ENCODE measurements at places on chromosomes 12 and 14.
A peak's percentile ranks its signal among the peaks of the same experiment; 100 is the strongest.

- no peak for DNase-seq
Measured at GRCh38 chr14:21882226-21882625, 208.6 kb upstream of the OR4E1 start.

GRCh38 chr14:80663541-80663940, 278.0 kb downstream of the CEP128 start:
- DNase-seq: no peak

DNA sequence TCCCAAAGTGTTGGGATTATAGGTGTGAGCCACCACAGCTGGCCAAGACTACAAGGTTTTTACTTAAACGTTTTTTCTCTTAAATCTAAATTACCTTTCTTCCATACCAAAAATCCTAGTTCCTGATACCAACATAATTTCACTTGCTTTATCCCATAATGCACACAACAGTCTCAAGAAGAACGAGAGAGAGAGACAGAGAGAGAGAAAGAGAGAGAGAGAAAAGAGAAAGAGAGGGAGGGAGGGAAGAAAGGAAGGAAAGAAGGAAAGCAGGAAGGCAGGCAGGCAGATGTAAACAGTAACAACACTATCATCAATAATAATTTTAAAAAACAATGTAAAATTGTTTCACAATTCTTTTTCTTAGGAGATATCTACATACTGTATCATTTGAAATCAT, 118.4 kb downstream of the BTG1 start:
- DNase-seq: no peak

DNA sequence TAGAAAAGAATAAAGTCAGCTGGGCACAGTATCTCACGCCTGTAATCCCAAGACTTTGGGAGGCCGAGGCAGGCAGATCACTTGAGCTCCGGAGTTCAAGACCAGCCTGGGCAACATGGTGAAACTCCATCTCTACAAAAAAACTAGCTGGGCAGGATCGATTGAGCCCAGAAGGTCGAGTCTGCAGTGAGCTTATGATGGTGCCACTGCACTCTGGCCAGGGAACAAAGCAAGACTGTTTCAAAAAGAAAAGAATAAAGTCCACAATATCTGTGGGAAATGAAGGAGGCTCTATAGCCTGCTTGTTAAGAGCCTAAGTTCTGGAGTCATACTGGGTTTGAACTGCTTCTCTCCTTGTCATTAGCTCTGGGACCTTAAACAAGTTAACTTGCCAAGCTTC, 7.9 kb downstream of the MAPK1IP1L start:
- DNase-seq: no peak

- no peak for DNase-seq
Measured at GRCh38 chr14:44649061-44649460, 142.0 kb upstream of the FSCB start.

DNA sequence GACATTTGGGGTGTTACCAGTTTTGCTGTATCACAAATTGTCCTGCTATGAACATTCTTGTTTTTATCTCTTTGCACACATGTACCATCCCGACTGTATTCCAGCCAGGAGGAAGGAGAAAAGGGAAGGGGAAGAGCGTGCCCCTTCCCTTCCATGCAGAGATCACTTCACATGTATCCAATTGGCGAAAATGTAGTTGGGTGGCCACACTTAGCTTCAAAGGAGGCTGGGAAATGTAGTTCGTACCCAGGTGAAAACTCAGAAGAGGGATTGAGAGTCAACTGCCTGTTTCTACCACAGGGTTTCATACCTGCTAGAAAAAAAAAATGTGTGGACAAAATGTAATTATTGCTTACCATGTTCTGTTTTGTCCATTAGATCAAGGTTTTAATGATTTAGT, 189.1 kb upstream of the PELI2 start:
- DNase-seq: no peak

DNA sequence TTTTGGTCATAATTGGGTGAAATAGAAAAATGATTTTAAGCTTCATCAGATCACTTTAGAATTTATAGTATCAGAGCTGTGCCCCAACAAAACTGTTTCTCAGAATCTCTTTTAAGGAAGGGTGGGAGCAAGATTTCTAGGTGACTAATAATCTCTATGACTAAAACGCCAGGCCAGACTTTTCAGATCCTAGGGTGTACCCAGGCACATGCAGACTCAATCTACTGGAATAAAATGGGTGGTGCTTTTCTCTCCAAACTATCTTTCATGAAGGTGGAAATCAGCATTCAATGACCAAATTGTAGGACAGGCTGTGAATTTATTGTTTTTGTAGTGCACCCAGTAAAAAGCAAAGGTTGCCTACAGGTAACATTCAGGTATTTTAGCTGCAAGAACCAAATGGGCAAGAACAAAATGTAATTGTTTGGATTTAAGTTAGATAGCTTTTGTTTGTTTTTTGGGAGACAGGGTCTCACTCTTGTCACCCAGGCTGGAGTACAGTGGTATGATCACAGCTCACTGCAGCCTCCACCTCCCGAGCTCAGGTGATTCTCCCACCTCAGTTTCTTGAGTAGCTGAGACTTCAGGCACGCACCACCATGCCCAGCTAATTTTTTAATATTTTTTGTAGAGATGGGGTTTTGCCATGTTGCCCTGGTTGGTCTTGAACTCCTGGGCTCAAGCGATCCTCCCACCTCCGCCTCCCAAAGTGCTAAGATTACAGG, 49.5 kb downstream of the PPP2R5C start:
- no peak for DNase-seq

DNA sequence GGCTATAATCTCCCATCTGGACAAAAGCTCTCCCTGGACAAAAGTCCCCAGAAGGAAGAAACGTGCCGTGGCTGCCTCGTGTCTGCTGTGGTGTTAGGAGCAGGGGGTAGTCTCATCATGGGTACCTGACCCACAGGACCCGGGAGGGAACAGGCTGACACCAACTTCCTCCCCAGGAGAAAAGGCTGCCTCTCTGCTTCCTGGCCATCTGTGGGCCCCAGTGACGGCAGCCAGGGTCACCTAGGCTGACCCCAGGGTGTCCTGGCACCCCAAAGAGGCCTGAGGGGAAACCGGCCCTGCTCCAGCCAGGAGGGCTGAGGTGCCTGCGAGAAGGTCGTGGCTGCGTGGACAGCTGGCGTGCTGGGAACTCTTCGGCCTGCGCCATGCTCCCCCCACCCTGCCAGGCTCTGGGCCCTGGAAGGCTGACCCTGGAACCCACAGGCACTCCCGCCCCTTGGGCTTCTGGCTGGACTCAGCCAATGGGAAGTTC, 133.9 kb downstream of the RFLNA start:
- no peak for DNase-seq

- DNase-seq: no peak
Measured at GRCh38 chr12:48285751-48286650, 64.7 kb downstream of the ZNF641 start.

DNA sequence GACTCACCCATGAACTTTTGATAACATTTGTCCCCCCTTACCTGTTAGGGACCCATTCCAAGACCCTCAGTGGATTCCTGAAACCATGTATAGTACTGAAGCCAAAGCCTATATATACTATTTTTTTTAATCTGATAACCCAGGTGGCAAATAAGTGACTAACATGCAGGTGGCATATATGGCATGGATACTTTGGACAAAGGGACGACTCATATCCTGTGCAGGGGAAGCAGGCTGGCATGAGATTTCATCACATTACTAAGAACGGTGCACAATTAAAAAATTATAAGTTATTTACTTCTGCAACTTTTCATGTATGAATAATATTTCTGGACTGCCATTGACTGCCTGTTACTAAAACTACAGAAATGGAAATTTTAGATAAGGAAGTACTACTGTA, 880.1 kb upstream of the FBXO33 start:
- DNase-seq: no peak

- DNase-seq: peak; percentile 82
Measured at GRCh38 chr12:130872179-130873096, 572 bp downstream of the RAN start.

DNA sequence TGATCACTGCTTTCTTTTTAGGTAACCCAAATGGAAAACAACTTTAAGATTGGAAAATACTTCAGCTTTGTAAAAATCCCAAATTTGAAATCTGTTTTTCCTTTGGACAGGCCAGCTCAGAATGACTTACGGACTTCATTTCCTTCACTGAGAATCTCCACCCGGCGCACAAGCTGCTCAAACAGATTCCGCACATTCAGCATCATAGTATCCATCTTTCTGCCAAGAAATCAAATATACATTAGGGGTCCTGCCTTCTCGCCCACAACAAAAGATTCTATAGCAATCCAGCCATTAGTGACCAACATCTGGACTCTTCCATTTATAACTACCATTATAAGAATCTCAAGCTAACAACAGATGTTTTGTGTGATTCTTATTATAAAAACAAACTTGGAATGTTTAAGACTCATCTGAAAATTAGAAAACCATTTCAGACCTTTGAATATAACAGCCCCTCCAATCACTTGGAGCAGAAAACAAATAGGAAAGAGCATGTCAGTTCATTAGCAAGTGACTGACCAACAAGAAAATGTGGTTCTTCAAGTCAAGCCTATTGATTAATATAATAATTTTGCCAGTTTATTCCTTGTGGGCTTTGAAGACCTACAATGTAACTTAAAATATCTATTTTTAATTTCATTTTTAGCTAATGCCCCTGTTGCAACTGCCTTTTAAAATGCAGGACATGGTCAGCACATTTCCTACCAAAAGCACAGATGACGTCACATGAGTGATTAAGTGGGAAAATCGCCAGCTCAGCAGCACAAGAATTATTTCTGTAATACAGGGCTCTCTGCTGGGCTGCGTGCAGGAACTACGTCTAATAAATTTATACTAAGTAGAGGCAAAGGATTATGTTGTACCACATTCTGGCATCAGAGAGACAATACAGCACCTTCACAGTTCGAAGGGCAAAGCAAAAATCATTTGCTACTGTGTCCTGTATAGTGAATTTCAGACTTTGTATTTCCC, 8.5 kb downstream of the RACGAP1 start:
- DNase-seq: peak; percentile 80

GRCh38 chr12:212715-213526, 1.0 kb downstream of the SLC6A12 start:
- peak; percentile 69 for DNase-seq

DNA sequence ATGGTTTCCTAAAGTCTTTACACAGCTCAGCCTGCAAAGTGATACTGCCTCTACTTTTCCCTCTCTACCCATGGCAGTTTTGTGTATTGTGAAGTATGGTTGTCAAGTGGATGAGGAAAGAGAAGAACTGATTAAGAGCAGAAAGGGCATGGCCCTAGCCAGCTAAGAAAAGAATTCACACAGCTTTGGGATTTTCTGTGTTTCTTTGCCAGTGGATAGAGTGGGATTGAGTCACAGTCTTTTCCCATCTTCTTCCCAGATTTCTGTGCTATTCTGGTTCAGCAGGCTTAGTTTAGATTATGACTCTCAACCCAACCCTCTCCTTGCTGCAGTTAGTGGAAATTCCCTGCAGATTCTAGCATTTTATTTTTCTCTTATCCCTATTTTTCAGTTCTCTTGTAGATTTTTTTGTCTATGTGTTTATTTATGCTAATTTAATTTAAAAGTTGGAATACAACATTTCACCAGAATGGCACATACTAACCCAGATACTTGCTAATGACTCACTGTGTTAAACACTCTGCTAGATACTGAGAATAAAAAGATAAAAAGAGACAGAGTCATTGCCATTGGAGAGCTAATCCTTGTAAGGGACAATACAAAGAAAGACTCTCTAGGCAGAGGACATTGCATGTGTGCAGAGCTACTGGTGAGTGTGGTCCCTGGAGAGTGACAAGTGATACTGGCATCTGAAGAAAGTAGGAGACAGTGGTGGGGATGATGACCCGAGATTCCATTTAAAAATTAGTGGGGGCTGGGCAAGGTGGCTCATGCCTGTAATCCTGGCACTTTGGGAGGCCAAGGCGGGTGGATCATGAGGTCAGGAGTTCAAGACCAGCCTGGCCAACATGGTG, 106.3 kb downstream of the ST8SIA1 start:
- DNase-seq: no peak

GRCh38 chr12:116545144-116545543, 14.0 kb upstream of the MAP1LC3B2 start:
- DNase-seq: no peak

- no peak for DNase-seq
Measured at GRCh38 chr12:95495433-95495832, 21.5 kb downstream of the METAP2 start.

GRCh38 chr12:65449400-65449799, 170.9 kb downstream of the MSRB3 start:
- DNase-seq: no peak

- DNase-seq: no peak
Measured at GRCh38 chr12:3492793-3493042, 1.7 kb downstream of the PRMT8 start.

DNA sequence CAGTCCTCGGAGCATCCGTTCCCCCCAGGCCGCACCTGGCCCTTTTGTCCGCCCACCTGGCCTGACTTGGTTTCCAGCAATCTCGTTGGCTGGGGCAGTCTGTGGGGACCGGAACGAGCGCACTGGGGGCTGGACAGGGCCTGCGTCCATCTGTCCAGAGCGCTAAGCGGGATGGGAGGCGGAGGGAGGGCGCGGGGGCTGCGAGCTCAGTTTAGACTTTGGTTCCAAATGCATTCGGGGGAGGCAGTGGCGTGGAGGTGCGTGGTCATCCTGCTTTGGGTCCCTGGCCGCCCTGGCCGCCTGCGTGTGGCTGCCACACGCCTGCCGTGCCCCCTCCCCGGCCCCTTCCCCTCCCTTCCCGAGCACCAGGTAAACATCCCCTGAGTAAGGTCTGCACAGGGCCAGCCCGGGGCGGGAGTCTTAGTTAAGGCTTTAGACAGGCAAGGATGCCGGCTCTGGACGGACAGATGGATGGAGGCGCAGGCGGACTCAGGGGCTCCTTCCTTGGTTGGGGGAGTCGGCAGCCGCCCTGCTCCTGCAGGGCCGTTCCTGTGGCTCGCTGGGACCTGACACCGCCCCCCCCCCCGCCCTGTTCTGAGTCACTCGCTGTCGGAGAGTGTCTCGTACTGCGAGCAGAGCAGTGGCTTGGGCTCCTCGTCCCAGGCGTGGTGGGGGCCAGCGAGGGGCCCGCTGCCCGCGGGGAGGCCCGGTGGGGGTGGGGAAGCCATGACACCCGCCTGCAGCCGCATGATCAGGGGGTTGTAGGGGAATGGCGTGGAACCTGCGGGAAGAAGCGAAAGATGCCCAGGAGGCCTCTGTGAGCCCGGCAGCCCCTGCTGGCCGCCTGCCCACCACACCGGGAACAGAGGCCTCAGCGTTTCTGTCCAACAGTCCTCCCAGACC, 30.2 kb downstream of the RFLNA start:
- no peak for DNase-seq

- no peak for DNase-seq
Measured at GRCh38 chr12:57161491-57161890, 14.1 kb upstream of the LRP1-AS start.

GRCh38 chr14:78450669-78451318, 280.6 kb downstream of the NRXN3 start:
- DNase-seq: no peak
